Activated naive CD4-positive, alpha-beta T cell treated with anti-CD3 and anti-CD28 coated beads, Interleukin-2, amount 10 ng/mL, durations not matched to agents 7 days and 5 days (primary cell): ENCODE measurements at places on chromosomes 2 and 18.

GRCh38 chr2:240994171-240994896 is 4.1 kb upstream of the SNED1 start:
- peaks cover 6% of the 10 kb centered on the region for H3K4me1 ChIP-seq
- peaks cover 61% of the 10 kb centered on the region for H3K27me3 ChIP-seq
- no peak overlapping the region for H3K4me3 ChIP-seq

GRCh38 chr18:61738042-61738441 is 154.8 kb downstream of the RNF152 start:
- no peaks in the 10 kb centered on the region for H3K36me3 ChIP-seq
- peaks cover 4% of the 10 kb centered on the region for H3K27me3 ChIP-seq
- no peak overlapping the region for H3K27ac ChIP-seq
- no peaks in the 10 kb centered on the region for H3K4me1 ChIP-seq
- H3K4me3 ChIP-seq: no peak overlapping the region

GRCh38 chr2:16642088-16642487 is 23.5 kb downstream of the CYRIA start:
- no peak overlapping the region for H3K27ac ChIP-seq
- no peak overlapping the region for H3K4me3 ChIP-seq
- peaks cover 20% of the 10 kb centered on the region for H3K4me1 ChIP-seq
- H3K27me3 ChIP-seq: no peaks in the 10 kb centered on the region

DNA sequence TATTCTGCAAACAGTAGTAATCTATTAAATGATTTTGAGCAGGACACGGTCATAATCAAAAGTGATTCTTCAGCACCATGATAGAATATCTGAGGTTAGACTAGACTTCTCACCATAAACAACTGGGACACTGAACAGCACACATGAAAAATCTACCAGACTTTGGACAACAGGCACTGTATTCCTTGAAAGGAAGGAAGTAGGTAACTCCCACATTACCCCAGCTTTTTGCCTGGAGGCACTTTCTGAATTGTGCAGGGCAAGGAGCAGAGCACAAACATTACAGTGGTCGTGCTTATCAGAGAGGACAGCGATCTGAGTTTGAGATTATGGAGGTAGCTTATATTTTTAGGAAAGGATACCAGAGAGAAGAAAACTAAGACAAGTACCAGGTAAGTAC is 25.3 kb upstream of the IL1RL1 start:
- H3K36me3 ChIP-seq: peaks cover 2% of the 10 kb centered on the region
- no peak for DNase-seq
- no peak overlapping the region for H3K4me3 ChIP-seq
- no peak overlapping the region for H3K27ac ChIP-seq

DNA sequence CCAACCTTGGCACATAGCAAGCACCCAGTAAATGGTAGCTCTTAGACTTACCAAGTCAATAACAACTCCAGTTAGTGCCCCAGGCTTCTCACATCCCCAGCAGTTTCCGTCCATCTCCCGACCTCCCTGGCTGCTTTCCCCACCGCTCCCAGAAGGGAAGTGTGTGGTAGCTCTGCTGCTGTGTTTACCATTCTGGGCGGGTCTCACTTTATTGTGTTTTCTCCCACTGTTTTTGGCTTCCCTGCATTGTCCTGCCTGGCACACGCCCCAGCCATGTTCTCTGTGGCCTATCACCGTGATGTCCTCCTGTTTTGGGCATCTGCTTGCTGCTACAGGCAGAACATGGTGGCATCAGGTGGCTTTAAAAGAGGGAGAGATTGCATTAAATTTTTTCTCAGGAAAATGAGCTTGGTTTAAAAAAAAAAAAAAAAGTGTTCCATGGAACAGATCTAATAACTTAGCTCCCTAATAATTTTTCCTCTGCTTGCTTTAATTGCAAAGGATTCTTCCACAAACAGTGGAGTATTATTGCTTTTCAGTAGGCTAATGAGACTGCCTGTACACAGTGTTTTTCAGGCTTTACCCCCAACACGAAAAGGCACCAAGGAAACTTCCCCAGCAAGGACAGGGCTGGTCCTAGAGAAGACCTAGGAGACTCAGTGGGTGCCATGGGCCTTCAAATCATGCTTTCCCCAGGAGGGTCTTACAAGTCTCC is 8.0 kb upstream of the COX7A2L start:
- H3K4me1 ChIP-seq: peaks cover 7% of the 10 kb centered on the region
- DNase-seq: no peak
- H3K27ac ChIP-seq: no peak overlapping the region
- H3K4me3 ChIP-seq: no peak overlapping the region
- H3K36me3 ChIP-seq: no peaks in the 10 kb centered on the region
- H3K27me3 ChIP-seq: peaks cover 3% of the 10 kb centered on the region

DNA sequence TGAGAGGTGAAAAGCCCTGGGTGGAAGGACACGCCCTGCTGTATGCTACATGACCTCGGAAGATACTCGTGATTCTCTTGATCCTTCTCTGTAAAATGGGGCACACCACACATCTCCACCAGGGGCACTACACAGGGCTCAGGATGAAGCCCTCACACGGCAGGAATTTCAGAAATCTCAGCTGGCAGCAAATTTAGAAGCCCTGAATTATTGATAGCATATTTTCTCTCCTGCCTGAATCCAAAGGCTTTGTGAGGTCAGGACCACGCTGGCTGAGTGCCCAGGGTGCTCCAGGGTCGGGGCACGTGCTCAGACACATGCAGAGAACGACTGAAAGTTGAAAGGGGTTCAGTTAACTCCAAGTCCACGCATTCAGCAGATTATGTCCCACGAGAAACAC is 42.1 kb upstream of the GALR1 start:
- no peaks in the 10 kb centered on the region for H3K36me3 ChIP-seq
- peaks cover 23% of the 10 kb centered on the region for H3K27me3 ChIP-seq
- no peak overlapping the region for H3K4me3 ChIP-seq
- DNase-seq: peak; percentile 54
- peaks cover 50% of the 10 kb centered on the region for H3K4me1 ChIP-seq

DNA sequence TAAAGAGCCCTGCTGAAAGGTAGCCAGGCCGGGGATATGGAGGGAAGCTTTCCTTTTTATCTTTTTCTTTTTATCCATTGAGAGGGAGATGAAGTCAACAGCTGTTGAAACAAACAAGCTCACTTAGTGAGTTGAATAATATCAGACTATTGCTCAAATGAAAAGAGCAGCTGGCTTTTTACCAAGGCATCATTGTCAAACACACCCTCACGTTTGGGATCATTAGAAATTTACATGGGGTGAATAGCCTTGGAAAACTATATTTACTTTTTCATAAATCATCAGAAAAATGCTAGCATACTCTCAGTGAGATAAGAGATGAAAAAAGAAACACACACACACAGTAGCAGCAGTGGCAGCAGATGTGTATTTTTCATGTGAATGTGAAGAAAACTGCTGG is 71.5 kb upstream of the HNMT start:
- H3K4me1 ChIP-seq: no peaks in the 10 kb centered on the region
- no peak overlapping the region for H3K4me3 ChIP-seq

- peaks cover 57% of the 10 kb centered on the region for H3K4me1 ChIP-seq
- peak overlapping the region; percentile 16 for H3K27ac ChIP-seq
- H3K36me3 ChIP-seq: peaks cover 21% of the 10 kb centered on the region
These were observed 2.3 kb upstream of the LPIN2 start for GRCh38 chr18:3015204-3015592.

DNA sequence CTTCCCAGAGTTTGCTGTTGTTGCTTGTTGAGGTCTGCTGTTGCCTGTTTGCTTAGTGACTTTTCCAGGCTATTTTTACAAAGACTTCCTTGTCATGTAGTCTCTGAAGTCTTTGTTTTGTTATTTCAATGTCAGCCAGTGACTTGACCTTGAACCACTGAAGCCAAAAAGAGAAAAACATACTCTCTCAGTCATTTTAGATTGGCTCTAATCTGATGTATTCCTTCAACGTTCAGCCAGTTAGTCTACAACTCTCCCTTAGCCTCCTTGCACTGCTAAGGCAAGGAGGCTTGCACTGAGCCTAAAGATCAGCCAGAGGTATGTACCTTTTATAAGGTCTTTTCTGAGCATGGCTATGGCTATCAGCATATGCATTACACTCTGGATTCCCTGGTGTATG is 27.9 kb downstream of the KIAA1328 start:
- no peak overlapping the region for H3K4me3 ChIP-seq
- no peaks in the 10 kb centered on the region for H3K27me3 ChIP-seq
- no peak overlapping the region for H3K27ac ChIP-seq
- H3K36me3 ChIP-seq: peaks cover 13% of the 10 kb centered on the region
- H3K4me1 ChIP-seq: no peaks in the 10 kb centered on the region

DNA sequence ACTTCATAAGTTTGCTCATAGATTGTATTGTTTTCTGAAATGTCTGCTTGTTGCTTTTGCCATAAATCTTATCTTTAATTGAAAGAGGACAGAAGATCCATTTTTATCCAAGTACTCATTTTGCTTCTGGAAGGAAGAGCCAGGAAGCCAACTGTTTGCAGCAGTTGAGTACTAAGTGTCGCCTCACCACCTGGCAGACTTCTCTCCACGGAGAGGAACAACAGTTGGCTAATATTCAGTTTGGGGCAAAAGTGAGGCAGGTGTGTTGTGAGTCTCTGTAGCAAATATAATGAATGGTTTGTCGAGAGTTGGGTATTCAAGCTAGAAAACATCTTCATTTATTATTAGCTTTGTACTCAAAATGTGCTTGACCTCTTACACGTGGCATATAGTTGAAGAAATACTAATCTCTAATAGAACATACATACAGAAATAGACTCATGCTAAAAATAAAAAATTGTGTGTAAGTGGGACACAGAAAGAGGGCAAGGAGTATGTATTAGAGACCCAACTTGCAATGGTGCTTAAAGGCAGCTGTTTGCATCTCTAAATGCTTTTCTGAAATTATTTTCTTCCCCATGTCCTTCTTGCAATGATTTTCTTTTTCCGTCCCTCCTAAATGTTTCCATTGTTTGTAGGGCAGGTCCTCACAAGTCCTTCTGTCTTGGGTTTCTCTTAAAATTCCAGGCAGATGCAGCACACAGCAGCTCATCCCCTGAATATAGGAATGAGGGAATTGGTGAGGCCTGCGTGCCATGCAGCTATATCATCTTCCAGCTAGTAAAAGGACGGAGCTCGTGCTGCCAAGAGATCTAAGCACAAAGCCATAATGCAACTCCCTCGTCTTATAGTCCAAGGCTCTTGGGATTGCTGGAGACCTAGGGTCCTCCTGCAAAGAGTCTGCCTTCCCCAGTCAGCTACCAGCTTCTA is 44.8 kb upstream of the MAP3K20 start:
- no peaks in the 10 kb centered on the region for H3K36me3 ChIP-seq
- peaks cover 5% of the 10 kb centered on the region for H3K27me3 ChIP-seq
- no peak overlapping the region for H3K4me3 ChIP-seq
- no peaks in the 10 kb centered on the region for H3K4me1 ChIP-seq

- no peaks in the 10 kb centered on the region for H3K27me3 ChIP-seq
- H3K27ac ChIP-seq: no peak overlapping the region
- DNase-seq: no peak
- no peak overlapping the region for H3K4me3 ChIP-seq
- H3K4me1 ChIP-seq: no peaks in the 10 kb centered on the region
These were observed 157.3 kb downstream of the CDCA7 start for GRCh38 chr2:173511942-173512341.

- DNase-seq: no peak
- H3K36me3 ChIP-seq: no peaks in the 10 kb centered on the region
- H3K27me3 ChIP-seq: no peaks in the 10 kb centered on the region
- H3K4me1 ChIP-seq: no peaks in the 10 kb centered on the region
These were observed 231.6 kb upstream of the NT5C1B start for GRCh38 chr2:18820966-18821365.

- H3K36me3 ChIP-seq: peaks cover 79% of the 10 kb centered on the region
- H3K27me3 ChIP-seq: no peaks in the 10 kb centered on the region
- peak overlapping the region; percentile 29 for H3K4me3 ChIP-seq
- peak overlapping the region; percentile 89 for H3K27ac ChIP-seq
- peaks cover 71% of the 10 kb centered on the region for H3K4me1 ChIP-seq
- DNase-seq: peak; percentile 41
These were observed 13.9 kb downstream of the ARPC2 start for GRCh38 chr2:218230882-218231281.

DNA sequence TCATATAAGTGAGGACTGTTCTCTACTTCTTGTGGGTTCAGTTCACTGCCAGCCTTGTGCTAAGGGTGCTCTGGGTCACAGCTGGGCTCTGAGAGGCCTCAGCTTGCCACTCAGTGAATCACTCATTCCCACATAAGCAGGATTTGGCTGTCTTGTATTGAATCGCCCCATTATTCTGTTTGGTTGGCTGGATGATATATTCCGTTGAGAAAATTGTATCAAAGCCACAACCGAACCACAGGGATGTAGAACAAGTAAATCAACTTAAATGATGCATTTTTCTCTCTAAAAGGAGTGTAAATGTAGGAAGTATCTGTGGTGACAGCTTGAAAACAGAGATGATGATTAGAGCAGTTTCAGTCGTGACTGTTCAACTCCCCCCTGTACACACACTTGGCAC is 39.6 kb downstream of the TTC39C start:
- no peak for DNase-seq
- H3K27ac ChIP-seq: peak overlapping the region; percentile 19
- H3K36me3 ChIP-seq: peaks cover 53% of the 10 kb centered on the region
- H3K27me3 ChIP-seq: no peaks in the 10 kb centered on the region
- H3K4me1 ChIP-seq: peaks cover 73% of the 10 kb centered on the region

DNA sequence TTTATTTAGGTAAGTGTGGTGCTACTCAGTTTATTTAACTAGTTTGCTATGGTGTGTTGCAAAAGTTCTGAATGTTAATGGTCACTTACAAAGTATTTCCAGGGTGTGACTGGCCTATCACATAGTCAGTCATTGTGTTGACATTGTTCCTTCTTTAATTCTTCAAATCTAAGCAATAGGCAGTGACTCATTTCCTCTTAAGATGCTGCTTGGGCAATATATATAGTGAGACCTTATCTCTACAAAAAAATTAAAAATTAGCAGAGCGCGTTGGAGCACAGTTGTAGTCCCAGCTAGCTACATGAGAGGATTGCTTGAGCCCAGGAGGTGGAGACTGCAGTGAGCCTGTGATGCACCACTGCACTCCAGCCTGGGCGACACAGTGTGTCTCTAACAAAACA is 5.8 kb upstream of the CCDC88A start:
- H3K36me3 ChIP-seq: no peaks in the 10 kb centered on the region
- no peak overlapping the region for H3K27ac ChIP-seq
- no peak overlapping the region for H3K4me3 ChIP-seq
- peaks cover 26% of the 10 kb centered on the region for H3K27me3 ChIP-seq

- H3K4me1 ChIP-seq: no peaks in the 10 kb centered on the region
- H3K27me3 ChIP-seq: peaks cover 13% of the 10 kb centered on the region
- no peaks in the 10 kb centered on the region for H3K36me3 ChIP-seq
- DNase-seq: no peak
- no peak overlapping the region for H3K27ac ChIP-seq
These were observed 113.1 kb downstream of the ZNF532 start for GRCh38 chr18:58977801-58978200.

DNA sequence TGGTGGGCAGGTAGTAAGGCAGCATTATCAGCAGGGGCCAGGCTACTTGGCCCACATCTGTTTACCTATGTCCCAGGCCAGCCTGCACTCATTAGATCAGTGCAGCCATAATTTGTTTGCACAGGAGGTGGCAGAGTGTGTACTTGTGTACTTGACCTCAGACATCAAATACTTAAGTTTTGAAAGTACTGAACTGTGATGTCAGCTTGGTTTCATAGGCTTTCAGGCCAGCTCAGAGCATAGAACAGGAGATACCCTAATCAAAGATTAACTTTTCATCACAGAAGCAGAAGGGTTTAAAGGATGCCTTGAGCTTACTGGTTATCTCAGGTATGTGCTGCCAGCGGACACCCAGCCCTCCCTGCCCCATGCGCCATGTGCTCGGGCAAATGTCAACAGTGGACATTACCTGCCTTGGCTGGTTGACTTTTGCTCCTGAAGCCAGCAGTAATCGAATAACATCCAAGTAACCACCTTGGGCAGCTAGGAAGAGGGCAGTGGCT is 33.2 kb downstream of the ANKRD29 start:
- peaks cover 9% of the 10 kb centered on the region for H3K4me1 ChIP-seq
- no peak overlapping the region for H3K27ac ChIP-seq
- H3K27me3 ChIP-seq: peaks cover 23% of the 10 kb centered on the region
- H3K36me3 ChIP-seq: no peaks in the 10 kb centered on the region
- no peak for DNase-seq
